ENCODE measurements at places on chromosomes 12 and 14.

- no peak for DNase-seq
Measured at GRCh38 chr14:95522556-95522955, 6.1 kb upstream of the SYNE3 start.

DNA sequence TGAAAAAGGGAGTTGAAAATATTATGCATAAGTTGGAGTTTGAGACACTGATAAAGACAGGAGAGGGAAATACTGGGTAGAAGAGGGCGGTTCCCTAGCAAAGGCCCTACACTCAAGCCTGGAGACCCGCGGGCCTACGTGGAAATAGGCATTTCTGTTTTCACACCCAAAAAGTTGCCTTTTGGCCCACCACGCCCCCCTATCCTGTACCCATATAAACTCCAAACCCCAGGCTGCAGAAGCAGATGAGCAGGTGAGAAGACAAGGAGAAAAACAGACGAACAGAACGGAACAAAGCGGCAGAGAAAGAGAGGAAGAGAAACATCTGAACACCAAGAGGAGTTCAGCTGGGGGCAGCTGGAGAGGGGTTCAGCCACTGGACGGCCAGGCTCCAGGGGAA lies 177.9 kb downstream of the GALC start:
- DNase-seq = no peak

DNA sequence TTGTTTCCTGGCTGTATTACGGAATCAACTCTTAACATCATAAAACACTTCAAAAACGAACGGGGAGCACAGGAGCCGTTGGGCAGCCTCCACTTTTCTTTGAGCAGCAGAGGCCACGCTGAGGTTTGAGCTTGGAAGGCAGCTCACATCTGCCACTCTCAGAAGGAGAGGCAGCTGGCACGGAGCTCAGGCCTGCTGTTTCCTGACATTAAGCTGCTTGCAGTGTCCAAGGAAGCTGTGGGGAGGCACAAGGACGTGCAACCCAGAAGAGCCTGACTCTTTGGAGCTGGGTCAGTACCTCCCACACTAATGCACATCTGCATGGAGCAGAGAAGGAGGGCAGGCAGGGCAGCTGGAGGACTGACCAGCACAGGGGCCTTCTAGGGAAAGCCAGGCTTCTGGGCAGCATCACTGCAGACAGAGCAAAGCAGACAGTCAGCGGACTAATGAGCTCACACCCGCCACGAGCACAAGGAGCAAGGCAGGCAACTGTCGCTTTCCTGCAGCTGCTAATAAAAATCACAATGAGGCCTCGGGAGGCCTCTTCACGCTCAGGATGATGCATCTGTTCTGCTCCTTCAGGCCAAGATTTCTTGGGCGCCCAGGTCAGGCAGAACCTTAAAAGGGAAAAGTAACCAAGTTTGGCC lies 211.1 kb downstream of the GLT1D1 start:
- DNase-seq = no peak

DNA sequence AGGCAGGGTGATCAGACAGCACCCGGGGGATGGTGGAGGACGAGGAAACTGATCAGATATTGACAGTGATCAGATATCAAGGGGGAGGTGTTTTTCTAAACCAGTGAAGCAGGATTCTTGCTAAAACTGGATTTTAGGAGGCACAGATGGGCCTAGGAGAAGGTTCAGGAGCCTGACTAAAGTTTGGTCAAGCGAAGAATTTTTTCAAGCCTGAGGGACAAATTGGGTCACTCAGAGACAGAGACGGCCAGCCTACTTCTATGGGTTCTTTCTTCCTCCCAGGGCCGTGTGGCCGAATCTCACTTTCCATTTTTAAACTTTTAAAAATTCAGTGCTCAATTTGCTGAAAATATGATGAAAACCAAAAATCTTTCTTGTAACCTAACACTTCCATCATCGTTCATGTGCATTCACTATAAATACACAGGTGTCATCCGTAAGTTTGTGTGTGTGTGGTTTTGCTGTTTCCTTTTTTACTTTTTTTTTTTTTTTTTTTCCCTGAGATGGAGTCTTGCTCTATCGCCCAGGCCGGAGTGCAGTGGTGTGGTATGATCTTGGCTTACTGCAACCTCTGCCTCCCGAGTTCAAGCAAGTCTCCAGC lies 68.5 kb downstream of the RIN3 start:
- DNase-seq = no peak

GRCh38 chr12:53379389-53380103 lies 430 bp upstream of the SP1 start:
- DNase-seq = peak; percentile 99

DNA sequence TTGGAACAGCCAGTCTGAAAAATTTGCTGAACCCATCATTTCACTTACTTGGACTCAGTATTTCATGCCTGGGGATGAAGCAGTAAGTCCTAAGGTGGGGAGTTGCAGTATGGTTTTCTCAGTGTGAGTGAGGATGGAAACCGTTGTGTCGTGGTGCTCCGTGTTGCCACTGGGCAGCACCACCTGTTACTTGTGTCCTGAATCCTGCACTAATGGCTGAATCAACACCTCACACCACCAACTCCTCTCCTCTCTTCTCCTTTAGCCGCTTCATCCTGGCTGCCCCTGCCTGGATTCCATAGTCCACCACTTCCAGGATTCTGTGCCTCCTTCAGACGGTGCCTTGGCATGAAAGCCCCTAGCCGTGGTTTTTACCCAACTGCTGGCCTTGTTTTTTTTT lies 3.0 kb upstream of the EP400 start:
- DNase-seq = no peak

DNA sequence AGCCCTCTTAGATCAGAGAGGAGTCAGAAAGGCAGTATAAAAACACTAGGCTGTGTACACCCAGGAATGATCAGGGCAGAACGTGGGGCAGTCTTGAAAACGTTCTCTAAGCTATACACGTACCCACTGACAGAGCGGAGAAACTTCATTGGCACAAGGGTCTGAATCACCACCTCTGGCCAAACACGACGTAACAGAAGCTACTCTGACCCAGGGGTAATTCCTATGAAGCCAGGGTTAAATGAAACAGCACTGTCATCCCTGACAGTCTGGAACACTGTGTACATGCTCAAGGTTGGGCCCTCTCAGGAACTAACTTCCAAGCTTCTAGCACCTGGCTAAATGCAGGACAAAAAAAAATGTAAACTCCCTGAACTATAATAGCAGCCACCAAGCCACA lies 38.4 kb downstream of the PARP11 start:
- DNase-seq = no peak

DNA sequence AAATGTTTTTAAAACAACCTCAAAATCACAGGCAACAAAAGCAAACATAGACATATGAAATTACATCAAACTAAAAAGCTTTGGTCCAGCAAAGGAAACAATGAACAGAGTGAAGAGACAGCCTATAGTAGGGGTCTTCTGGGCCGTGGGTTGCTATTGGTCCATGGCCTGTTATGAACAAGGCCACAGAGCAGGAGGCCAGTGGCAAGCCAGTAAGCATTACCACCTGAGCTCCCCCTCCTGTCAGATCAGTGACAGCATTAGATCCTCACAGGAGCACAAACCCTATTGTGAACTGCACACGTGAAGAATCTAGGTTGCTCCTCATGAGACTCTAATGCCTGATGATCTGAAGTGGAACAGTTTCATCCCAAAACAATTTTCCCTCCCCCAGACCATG lies 174.0 kb downstream of the DIO2 start:
- DNase-seq = no peak

DNA sequence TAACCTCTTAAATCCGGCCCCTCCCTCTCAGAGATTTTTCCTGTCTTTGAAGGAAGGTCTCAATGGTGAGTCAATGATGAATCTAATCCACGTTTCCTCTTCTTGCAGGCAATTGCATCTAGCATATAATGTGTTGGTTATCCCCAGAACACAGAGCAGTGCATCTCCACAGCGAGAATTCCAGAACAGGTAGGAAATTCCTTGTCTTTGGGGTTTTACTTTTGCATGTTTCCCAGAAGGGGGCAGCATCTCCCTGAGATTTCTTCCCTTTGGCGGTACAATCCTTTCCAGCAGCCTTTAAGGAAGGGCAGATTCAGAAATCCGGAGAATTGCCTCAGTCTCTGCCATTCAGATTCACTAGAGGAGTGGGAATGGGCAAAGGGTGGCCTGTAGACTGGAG lies 128.0 kb downstream of the KCNA5 start:
- DNase-seq = no peak

DNA sequence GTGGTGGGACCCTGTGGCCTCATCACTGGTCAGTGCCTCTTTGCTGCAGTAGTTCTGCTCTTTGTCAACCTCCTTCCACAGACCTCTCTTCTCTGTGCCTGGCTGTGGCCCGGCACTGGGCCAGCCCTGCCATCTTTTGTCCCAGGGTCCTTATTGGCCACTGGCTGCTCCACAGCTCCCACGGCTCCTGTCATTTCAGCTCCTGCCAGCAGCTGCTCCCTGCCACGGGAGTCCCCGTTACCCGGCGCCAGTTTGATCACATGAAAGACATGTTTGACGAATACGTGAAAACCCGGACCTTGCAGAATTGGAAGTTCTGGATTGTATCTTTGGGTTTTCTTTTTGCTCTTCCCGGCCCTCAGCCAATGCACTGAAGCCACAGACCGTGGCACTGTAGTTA lies 35.4 kb downstream of the IL31 start:
- DNase-seq = no peak

- no peak for DNase-seq
Measured at GRCh38 chr14:32635061-32635719, 303.5 kb upstream of the NPAS3 start.

DNA sequence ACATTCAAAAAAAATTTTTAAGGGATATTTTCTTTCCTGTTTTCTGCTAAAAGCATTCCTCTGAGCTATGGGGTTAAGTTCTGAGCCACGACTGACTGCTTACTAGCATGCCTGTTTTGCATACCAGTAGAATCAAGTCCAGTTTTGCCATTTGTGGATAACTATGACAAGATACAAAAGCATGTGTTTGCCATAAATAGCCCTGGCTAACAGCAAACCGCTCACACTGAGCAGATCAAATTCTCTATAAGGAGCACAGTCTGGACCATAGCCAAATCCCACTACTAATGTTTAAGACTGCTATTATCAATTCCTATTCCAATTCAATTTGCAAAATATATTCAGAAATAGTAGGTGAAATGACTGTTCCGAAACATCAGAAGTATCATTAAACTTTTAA lies 3.2 kb downstream of the CFL2 start:
- no peak for DNase-seq

GRCh38 chr12:82942991-82943401 lies 256.3 kb downstream of the TMTC2 start:
- DNase-seq = no peak

DNA sequence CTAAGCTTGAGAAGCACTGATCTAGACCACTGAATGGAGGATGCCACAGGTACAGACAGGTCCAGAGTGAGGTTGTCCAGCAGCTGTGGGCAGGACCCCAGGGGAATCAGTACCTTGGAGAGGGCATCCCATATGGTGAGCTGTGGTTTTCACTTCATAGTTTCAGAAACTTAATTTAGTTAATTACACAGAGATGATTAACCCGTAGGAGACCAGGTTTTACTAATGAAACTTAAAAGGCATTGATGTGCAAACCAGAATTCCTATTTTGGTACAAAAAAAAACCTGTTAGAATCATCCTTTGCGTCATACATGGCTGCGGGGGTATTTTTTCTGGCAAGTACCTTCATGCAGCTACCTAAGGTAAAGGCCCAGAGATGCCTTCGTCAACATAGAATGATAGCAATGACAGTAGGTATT lies 159.3 kb downstream of the DACT1 start:
- DNase-seq = no peak

DNA sequence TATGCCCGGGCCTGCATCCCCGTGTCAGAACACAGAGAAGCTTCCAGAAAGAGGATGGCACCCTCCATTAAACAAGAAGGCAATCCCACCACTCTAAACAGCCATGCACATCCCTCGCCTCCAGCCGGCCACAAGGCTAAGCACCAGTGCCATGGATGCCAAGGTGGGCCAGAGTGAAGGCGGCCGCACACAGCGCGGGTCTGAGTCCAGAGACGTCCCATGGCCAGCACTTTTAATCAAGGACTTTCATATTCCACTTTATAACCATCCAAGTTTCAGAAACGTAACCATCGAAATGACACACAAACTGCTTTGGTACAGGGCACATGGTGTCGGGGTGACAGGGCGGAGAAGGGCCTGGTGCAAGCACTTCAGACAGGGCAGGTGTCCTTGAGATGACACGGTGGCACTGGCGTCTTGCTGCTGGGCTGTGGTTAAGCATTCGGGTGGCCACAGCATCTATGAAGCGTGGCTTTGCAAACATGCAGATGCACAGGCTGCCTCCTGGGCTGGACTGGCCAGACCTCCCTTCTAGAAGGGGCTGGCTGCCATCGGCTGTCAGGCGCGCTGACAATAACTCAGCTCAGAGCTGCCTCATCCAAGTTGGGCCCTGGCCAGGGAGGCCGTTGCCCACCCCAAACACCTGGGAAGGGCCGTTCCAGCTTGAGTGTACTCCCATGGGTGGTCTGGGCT lies 117.2 kb downstream of the RFLNA start:
- DNase-seq = no peak

GRCh38 chr14:104205781-104206180 lies 67.4 kb downstream of the KIF26A start:
- no peak for DNase-seq

DNA sequence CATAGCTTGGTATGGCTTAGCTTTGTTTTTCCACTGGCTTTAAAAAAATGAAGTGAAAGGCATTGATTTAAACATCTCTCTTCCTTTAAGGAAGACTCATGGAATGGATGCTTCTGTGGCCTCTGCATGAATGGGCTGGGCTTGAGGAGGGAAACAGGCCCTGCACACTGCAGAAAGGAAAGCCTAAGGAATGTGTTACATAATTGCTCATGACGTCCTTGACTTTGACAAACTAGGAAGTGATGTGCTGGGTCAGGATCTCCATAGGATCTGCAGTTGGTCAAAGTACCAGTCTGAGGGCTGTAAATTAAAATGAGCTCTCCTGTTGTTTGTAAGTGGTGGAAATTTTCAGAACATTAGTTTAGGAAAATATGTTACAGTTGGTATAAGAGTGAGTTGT lies 12.7 kb downstream of the SAMD4A start:
- DNase-seq = no peak

- DNase-seq = no peak
Measured at GRCh38 chr14:90649083-90649482, 167.1 kb downstream of the TTC7B start.

DNA sequence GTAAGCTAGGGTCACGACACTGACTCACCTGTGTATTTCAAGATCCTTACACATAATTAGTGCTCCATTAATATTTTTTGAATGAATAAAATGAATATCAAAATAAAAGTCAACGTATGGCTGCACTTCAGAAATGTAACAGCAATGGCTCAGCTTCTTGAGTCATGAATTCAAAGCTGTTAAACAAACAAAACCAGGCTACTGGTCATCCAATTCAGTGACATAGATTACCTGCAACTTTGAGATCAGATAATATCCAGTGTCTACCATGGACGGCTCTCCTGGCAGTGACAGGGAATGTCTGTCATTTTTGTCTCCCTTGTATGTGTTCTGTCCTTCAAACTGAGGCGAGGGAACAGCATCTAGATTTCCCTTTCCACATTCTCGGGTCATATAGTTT lies 225.6 kb downstream of the EFCAB11 start:
- DNase-seq = no peak

- DNase-seq = no peak
Measured at GRCh38 chr12:46390304-46390703, 17.7 kb upstream of the SLC38A2 start.
